Activated CD4-positive, alpha-beta T cell treated with anti-CD3 and anti-CD28 coated beads, Interleukin-2, Interleukin-6, amounts not matched to agents 100 ng/mL and 50 ng/mL, durations not matched to agents 16 hours and 8 hours (primary cell): ENCODE measurements at places on chromosomes 4 and X.
A peak's percentile ranks its signal among the peaks of the same experiment; 100 is the strongest.

DNA sequence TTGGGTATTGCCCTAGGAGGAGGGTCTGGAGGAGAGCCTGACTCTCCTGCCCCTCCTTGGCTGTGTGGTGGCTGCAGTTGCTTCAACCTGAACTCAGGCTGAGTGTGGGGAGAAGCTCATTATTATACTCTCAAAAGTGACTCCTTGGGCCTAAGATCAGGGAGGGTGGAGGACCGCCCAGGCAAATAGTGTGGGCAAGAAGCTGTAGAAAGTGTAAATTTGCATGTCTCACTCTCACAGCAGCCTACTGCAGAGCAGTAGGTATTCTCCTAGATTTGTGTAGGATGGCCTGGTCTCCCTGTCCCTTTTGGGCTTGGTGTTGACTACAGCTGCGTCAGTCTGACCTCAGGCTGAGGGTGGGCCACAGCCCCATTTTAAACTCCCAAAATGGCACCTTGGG, 156.1 kb downstream of the ZNF330 start:
- no peak for DNase-seq

DNA sequence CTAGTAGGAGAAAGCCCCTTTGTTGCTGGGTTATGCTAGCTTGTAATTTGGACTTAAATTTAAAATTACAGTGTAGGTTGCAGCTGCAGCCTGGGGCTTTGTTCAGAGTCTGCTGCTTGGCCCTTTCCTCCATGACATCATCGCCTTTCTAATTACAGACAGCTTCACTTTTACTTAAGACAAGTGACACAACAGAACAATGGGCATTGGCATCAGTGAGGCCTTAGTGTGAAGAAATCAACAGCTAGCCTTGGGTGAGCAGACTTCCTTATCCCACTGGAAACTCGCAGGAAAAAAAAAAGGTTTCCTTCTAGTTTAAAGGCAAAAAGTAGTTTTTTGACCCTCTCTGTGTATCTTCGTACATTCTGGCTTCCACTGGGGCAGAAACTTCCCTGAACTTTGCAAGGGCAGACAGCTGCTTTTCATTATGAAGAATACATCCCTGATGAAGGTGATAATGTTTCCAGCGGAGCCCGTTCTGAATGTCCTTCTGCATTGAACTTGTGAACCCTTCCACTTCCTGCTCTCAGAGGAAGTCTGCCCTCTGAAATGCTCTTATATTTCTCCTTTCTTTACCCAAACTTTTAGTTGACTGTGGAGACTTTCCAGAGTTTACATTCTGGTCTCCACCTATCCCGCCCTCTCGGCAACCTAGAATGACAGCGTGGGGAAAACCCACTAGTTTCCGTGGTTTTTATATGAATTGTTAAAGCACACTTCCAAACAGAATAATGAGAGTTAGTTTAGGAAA, 123.2 kb upstream of the FAM9C start:
- DNase-seq, result peak; percentile 21

GRCh38 chrX:18674417-18674787, 2.5 kb upstream of the RS1 start:
- DNase-seq, result no peak

DNA sequence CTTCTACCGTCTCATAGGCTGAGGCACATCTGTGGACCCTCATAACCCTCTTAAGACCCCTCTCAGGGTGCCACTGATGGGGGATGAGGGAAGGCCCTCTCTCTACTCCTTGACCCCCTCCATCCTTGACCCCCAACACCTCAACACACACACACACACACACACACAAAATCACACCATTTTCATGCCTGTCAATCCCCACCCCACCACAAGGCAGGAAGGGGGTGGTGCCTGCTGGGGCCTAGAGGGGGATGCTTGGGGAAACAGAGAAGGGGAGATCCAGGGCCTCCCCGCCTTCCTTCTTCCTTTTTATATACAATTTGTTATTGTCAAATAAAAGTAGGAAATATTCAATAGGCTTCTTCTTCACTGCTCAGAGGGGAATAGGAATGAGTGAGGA, 1.2 kb upstream of the EBP start:
- DNase-seq, result peak; percentile 39

GRCh38 chrX:43677993-43678392, 21.9 kb downstream of the MAOA start:
- DNase-seq, result no peak

- DNase-seq, result peak; percentile 50
These were observed 11.9 kb downstream of the AR start for GRCh38 chrX:67555578-67556203.

DNA sequence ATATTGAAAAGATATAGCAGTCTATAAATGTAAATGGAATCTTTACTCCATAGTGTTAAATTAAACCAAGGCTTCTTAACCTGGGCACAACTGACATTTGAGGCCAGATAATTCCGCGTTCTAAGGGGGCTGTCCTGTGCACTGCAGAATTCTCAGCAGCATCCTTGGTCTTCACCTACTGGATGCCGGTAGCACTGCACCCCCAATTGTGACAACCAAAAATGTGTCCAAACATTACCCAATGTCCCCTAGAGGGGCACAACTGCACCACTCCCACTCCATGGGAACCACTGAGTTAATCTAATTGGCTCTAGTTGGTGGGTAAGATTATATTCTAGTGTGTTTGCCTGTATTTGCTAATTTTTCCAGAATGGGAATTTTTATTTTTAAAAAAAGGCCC, 16.6 kb downstream of the AP1S2 start:
- DNase-seq, result peak; percentile 9

GRCh38 chr4:78534286-78534955, 17.1 kb upstream of the ANXA3 start:
- DNase-seq, result no peak

GRCh38 chr4:118285931-118286330, 66.9 kb downstream of the PRSS12 start:
- no peak for DNase-seq

DNA sequence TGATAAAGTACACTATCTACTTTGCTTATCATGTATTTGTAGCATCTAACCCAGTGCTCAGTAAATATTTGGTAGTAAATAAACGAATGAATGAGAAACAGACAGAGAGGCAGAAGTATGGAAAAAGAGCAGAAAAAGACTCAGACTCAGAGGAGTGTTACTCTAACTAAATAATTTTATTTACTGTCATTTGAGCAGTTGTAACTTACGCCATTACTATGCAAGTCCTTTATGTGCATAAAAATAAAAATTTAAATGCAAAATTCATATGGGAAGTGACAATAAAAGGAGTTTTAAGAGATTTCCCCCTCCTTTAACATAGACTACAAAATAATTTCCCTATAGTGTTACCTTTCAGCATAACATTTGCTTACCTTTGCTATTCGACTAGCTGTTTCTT, 49.5 kb downstream of the ZAR1 start:
- DNase-seq, result no peak

DNA sequence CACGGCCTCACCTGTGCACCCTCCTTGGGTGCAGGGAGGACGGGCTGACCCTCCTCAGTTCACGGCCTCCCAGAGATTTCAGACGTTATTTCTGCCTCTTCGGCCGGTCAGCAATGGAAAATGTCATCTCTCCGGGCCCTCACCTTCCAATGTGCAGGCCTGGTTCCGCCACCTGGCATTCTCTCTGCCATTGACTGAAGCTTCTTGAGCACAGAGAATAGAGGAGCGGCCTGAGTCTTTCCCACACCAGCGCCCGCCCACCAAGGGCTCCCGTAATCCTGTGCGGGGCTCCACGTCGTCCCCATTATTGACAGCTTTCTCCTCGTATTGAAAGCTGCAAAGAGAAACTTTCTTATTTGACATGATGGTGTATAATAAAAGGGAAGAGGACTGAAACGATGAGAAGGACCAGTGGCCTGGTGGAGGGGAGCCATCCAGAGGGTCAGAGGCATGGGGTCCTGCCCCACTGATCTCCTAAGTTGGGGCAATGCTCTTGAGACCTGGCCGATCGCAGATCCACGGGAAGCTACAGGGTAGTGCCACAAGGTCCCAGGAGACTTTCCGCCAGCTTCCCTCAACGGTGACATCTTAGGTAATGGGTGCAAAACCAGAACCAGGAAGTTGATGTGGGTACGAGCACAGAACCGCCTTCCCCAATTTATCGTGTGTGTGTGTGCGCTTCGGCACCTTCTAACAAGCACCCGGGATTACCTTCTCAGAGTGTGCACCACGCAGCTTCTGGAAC, 20.6 kb downstream of the HTRA3 start:
- no peak for DNase-seq

DNA sequence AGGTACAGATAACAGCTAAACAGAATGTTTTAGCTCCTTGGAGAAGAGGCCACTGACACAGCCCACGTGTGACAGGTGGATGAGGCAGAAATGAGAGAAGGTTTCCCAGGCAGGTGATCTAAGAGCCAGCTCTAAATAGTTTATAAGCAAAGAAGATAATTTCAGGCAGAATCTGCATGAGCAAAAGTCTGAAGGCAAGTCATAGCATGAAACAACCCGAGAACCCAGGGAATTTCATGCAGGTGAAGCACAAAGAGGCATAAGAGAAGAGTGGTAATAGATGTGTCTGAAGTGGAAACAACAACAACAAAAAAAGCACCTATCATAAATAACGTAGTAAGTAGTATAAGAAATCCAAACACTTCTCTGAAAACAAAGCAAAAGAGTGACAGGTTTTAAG, 275.8 kb upstream of the CPEB2 start:
- no peak for DNase-seq

GRCh38 chr4:10020871-10021652, at the start of gene SLC2A9:
TSS of gene SLC2A9 (minus strand) at chr4:10021497. CDS start at chr4:10021429, 68 bp downstream.
- no peak for DNase-seq

DNA sequence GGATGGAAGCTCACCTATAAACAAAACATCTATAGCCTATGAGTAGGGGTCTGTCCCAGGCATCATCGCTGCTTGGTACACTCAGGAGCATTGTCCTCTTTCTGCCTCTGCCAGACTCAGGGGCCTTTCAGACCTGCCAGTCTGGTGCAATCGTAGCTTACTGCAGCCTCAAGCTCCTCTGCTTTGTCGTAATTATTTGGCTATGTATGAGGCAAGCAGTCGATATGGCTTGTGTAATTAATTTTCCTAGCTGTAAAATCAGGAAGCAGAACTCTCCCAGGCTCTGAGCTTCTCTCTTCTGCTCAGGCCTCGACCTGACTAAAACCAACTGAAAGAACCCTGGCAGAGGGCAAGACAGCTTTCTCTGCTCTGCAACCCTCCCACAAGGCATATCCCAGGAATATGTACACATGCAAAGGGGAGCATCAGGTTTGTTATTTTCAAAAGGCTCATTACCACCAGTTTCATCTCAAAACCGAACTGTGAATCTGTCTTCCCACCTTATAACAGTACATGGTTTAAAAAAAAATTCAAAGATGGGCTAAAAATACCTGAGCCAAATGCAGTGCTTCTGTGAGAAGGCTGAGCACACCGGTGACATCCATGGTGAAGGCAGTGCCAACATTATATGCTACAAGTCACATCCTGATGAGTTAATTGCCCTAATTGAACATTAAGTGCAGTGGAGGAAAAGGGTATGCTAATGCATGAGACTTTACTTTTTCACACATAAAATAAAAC, 309.2 kb upstream of the EMCN start:
- no peak for DNase-seq

DNA sequence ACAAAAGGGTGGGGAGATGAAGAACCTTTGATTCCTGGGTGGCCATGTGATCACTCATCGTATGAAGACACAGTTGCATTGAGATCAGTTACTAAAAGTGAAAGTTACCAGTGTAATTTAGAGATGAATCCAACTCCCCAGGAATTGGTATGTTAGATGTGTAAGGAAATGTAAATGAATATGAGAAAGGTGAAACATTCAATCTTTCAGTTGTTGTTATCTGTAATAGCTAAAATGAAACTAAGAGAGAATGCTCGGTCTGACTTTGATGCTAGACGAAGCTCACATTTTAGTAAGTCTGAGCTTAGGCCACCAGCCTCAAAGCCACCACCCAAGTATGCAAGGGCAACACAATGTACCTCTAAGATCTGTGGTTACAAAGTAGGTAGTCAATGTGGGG, 194.3 kb upstream of the POF1B start:
- peak; percentile 56 for DNase-seq

- DNase-seq, result no peak
These were observed 20.4 kb upstream of the SCD5 start for GRCh38 chr4:82818664-82819662.

GRCh38 chrX:74520896-74521295, 93.5 kb downstream of the RLIM start:
- no peak for DNase-seq

DNA sequence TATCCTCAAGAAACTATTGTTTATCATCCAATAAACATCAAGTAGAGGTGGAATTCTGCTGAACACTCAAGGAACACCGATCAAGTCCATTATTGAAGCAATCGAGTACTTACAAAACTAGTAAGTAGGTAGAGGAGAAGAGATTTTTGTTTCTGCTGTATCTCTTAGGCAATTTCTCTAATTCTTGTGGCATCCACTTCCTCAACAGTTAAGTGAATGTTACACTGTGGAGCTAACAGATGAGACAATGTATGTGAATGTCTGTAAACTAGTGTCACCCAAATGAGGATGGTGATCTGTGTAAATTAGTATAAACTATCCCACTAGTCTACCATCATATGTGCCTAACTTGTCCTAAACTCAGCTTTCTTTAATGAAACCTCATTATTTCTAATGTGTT, 261.6 kb downstream of the ARHGAP24 start:
- DNase-seq, result no peak
